ENCODE measurements at places on chromosomes 1 and 21. TPM values are rescaled to one million over a fixed set of nuclear protein-coding genes. Genes with fewer than 3 reads are reported as not detected.

The KCNJ9 gene
- not detected for total RNA-seq

The GPA33 gene
- total RNA-seq = 2.9 TPM

The JAM2 gene
- total RNA-seq = not detected

The ACTL8 gene
- total RNA-seq = 0.55 TPM

The NCAM2 gene
- not detected for total RNA-seq

The OR2L5 gene
- total RNA-seq = not detected

The FMO3 gene
- total RNA-seq = not detected

The ST6GALNAC3 gene
- not detected for total RNA-seq

The KCNE1 gene
- 0.05 TPM for total RNA-seq

The FGR gene
- total RNA-seq = not detected

The OR2T2 gene
- not detected for total RNA-seq

DNA sequence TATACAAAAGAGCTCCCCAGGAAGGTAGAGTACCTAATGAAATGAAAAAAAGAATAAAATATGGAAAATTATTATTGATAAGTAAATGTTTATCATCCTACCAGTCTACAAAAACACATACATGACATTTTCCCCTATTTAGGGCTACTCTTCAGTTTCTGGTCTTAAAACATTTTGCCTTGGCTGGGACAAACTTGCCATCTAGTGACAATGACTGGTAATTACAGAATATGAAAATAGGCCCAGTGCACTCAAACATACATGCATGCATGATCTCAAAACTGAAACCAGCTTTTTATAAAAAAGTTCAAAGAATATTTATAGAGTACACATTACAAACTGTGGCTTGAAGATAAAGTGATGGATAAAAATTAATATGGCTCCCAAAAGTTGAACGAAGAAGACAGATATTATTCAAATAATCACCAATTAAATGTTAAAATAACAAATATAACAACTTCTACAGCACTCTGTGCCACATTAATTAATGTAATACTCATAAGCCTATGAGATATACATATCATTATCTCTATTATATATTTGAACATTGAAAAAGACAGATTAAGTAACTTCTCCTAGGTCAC lies 10.5 kb upstream of the RNPC3 start:
- peak; percentile 61 for DNase-seq

GRCh38 chr1:183879494-183879893 lies 74.6 kb downstream of the RGL1 start:
- no peak for DNase-seq

GRCh38 chr1:52365071-52365745 lies 797 bp downstream of the CC2D1B start:
- peak; percentile 67 for DNase-seq

DNA sequence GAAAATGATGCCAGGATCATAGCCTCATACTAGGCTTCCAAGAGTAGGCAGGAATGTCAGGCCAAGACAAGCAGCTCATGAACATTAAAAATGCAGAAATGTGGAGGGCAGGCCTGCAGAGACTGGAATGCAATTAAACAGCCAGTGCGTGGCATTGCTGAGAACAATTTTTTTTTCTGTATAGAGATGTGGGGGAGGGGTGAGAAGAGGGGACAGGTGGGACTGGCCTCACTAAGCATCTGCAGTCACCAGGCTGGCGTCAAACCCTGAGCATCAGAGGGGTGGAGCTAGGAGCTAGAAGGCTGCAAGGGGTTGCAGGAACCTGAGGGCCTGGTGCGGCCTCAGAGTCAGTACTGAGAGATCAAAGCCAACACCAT lies 114.1 kb downstream of the TNR start:
- DNase-seq = no peak

GRCh38 chr21:30227633-30228404 lies 11.9 kb upstream of the CLDN8 start:
- DNase-seq = peak; percentile 22

DNA sequence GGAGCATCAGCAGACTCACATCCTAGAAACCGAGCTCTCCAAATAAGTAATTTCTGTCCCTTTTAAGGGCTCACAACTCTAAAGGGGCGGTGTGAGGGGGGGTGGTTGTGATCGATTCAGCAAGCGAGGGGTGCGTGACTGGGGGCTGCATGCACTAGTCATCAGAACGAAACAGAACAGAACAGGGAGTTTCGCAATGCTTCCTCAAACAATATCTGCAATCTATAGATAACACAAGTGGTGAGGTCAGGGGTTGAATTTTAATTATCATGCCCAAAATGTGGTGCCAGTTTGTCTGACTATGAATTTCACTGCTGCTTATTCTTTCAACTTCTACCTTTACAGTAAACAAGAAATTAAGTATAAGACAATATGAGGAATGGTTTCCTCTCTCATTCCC lies 1003.0 kb upstream of the NCAM2 start:
- no peak for DNase-seq

DNA sequence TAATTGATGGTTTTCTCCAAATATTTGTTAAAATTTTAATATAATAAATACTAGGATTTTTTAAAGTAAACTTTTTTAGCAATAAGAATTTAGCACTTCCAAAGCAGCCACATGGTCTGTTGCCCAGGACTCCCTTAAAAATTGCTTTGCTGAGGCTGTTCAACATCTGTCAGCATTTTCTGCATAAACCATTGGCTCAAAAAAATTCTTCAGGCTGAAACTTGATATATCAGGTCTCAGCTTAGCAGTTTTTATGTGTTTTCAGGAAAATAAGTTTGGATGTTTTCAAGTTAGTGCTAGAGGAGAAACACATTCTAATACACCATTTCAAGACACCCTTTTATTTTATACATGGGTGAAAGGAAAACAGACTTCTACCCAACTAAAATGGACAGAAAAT lies 69.1 kb upstream of the C1orf105 start:
- DNase-seq = no peak

DNA sequence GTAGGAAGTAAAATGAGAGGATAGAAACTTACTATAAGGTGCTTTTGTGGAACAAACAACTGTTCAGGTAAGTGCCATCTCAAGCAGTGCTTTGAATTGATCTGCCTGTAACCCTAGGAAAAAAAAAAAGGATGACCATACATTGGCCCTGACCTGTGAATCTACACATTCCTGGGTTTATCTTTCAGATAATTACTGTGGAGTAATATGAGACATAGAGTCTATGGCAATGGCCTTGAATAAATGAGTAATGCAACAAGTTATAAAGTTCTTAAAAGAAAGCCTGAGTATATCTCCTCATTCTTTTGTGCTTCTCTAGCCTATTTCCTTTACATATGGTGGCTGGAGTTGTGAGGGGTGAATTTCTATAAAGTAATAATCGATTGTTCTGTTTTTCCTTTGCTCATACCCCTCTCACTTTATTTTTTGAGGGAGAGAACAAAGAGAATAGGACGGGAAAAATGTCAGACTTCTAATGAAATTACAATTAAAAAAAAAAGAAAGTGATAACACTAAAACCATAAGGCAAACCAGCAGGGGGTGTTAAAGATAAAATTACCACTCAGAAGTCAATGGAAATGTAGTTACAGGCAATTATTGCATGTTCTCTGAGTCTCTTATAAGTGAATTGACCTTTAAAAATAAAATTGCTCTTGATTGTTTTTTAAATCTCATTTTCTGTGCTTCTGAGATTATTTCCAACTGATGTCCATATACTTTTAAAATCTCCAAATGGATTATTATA lies 12.4 kb upstream of the ATP1A1 start:
- DNase-seq = peak; percentile 41

DNA sequence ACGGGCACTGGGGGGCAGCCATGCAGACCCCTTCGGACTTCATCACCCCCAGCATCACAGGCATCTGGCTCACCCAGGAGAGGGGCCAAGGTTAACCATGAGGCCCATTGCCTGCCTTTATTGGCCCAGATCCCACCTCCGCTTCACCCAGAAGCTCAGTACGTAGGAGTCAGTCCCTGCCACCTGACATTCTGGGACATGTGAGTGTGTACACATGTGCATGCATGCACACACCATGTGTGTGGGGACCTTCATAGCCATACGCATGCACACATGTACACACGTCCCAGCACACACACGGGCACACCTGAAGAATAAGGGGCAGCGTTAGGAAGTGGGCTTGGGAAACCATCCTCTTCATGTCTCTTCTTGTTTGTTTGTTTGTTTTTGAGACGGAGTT lies 24.1 kb upstream of the TRAPPC10 start:
- DNase-seq = no peak

GRCh38 chr1:212495766-212496494 lies 63.2 kb downstream of the NENF start:
- no peak for DNase-seq

GRCh38 chr1:244030481-244031040 lies 20.5 kb upstream of the ZBTB18 start:
- DNase-seq = no peak

DNA sequence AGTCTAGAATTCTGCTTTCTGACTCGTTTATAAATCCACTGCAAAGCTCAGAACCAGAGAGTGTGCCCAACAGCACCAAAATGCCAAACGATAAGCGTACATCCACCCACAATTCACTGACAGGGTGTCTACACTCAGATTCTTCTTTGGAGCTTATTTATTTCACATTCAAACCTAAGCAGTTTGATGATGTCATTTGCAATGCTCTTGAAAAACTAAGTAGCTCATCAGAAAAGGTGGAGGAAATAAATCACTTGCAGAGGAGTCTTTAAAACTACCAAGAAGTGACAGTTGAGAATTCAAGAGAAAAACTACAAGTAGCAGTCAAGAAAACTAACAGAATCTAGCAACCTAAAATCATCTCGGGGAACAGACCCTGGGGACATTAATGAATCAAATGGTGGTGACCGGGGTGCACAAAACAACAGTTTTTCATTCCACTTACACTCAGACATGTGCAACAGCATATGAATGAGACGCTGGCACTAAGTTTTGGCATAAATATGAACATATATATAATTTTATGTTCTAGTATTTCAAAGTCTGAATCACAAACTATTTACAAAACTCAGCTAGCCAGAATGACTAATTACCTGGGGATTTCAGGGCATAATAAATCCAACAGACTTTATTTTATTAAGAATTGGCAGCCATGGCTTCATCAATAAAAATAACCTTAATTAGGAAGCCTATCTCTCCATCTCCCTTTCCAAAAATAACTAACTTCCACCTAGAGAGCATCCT lies 119.4 kb downstream of the SIPA1L2 start:
- DNase-seq = no peak

GRCh38 chr1:93716941-93717368 lies 35.3 kb upstream of the BCAR3 start:
- no peak for DNase-seq

DNA sequence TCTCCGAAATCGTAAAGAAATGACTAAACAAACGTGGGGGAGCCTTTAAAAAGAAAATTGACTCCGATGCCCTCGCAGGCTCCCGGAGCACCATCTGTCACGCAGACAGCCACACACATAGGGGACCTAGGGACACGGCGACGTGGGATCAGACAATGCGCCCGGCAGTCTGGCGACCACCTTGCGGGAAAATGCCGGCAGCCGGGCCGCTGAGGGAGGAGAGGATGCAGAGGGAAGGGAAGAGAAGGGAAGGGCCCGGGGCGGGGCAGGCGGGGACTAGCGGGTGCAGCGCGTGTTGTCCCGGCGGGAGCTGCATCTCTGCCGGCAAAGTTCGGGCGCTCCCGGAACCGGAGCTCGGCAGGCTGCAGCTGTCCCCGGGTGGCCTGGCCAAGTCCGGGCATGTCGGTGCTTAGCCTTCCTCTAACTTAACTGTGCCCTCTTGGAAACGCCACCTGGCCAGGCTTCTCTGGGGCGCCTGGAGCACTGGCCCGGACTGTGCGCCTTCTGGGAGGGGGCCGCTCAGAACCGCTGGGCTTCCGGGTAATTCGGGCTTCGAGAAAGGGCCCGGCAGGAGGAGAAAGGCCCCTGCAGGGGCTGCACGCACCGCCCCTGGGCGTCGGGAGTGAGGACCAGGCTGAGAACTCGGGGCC lies 1.8 kb downstream of the NHLH2 start:
- no peak for DNase-seq

DNA sequence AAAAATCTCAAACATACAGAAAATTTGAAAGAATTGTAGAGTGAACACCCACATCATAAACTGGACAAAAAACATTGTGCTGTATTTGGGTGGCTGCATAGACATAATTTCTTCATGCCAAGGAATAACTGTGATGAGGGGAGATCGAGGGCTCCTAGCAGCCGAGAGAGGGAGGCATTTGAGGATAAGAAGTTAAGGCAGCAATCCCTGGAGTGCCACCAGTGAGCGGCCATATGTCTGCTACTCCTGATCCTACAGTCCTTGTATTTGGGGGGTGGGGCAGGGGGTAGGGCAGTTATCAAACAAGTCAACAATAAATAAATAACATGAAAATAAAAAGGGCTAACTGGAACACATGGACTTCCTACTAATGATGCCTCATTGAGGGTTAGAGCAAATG lies 54.5 kb downstream of the ATP5PO start:
- no peak for DNase-seq

DNA sequence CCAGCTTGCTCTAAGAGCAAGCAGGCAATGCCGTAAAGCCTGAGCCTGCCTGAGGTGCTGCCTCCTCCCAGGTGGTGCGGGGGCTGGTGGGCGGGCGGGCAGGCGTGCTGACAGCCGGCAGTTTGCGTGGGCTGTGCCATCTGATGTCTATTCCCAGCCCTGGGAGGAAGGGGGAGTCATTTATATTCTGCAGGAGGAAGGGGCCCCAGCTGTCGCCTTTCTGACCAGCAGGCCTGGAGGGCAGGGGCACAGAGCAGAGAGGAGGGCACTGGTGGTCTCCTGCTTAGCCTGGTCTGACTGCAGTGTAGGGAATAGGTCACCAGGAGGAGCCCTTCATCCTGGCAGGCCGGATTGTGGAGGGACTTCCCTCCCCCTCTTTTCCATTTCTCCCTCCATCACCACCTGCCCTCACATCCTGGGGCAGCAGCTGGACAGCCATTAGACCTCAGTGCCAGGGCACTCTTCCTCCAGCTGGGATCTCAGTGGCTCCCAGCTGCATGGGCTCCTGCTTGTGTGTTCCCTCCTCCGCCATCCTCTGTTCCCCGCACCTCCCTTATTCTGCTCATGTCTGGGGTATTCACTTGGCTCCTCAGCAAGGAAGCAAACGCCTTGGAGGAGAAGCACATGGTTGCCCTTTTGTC lies 4.4 kb downstream of the CYB561D1 start:
- peak; percentile 38 for DNase-seq

- no peak for DNase-seq
These were observed 2.2 kb downstream of the MAP7D1 start for GRCh38 chr1:36157973-36158826.

DNA sequence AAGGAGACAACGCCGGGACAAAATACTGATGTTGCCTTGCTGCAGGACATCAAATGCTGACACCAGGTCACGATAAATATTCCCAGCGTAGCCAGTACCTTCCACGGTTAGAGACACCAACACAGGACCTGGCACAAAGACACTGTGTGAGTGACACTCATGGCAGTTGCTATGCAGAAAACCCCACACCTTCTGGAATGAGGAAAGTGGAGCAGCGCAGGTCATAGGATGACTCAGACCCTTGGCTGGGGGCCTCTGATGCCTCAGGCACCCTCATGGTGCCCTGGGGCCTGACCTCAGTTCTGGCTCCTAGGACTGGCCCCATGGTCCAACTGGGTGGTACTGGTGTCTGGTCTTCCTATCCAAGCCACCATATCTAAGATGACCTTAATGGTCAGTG lies 7.0 kb downstream of the DCST2 start:
- DNase-seq = no peak

GRCh38 chr1:36532810-36533401 lies 50.2 kb upstream of the CSF3R start:
- no peak for DNase-seq
